Astrocyte of the spinal cord (primary cell): ENCODE measurements at places on chromosomes 1 and 21.

- DNase-seq: peak; percentile 96
Observed at GRCh38 chr1:111139956-111140679, at the start of the genes CEPT1 and DRAM2. TSS of gene CEPT1 (plus strand) at chr1:111140223. CDS start at chr1:111147715, 7,492 bp downstream. TSS of gene DRAM2 (minus strand) at chr1:111140093. CDS start at chr1:111131554, 8,539 bp downstream.

DNA sequence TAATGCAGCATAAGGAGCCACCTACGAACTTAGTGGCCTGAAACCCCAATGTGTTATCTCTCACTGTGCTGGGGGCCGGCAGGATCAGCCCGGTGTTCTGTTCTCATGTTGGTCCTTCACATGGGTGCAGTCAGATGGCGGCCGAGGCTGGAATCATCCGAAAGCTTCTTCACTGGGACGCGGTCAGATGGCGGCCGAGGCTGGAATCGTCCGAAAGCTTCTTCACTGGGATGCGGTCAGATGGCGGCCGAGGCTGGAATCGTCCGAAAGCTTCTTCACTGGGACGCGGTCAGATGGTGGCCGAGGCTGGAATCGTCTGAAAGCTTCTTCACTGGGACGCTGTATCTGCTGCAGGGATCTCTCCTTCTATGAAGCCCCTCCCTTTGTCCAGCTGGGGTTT lies 12.6 kb upstream of the PCBP3 start:
- no peak for DNase-seq

GRCh38 chr1:168623003-168623828 lies 46.8 kb downstream of the XCL1 start:
- DNase-seq: peak; percentile 86

GRCh38 chr1:151887028-151887427 lies 22.3 kb downstream of the THEM4 start:
- peak; percentile 65 for DNase-seq

GRCh38 chr21:46454634-46455390 lies 3.9 kb upstream of the DIP2A start:
- no peak for DNase-seq

DNA sequence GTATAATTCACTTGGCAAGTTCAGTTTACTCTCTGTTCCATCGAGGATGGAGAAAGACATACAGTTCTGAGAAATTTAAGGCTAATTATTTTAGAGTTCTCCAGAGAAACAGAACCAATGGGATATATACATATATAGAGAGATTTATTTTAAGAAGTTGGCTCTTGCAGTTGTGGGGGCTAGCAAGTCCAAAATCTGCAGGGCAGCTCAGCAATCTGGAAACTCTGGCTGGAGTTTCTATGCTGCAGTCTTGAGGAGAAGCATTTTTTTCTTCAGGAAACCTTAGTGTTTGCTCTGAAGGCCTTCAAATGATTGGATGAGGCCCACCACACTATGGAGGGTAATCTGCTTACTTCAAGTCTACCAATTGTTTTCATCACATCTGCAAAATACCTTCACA lies 34.6 kb downstream of the TRAF5 start:
- no peak for DNase-seq

- no peak for DNase-seq
Observed at GRCh38 chr21:43825936-43826622, 36.7 kb downstream of the RRP1 start.

DNA sequence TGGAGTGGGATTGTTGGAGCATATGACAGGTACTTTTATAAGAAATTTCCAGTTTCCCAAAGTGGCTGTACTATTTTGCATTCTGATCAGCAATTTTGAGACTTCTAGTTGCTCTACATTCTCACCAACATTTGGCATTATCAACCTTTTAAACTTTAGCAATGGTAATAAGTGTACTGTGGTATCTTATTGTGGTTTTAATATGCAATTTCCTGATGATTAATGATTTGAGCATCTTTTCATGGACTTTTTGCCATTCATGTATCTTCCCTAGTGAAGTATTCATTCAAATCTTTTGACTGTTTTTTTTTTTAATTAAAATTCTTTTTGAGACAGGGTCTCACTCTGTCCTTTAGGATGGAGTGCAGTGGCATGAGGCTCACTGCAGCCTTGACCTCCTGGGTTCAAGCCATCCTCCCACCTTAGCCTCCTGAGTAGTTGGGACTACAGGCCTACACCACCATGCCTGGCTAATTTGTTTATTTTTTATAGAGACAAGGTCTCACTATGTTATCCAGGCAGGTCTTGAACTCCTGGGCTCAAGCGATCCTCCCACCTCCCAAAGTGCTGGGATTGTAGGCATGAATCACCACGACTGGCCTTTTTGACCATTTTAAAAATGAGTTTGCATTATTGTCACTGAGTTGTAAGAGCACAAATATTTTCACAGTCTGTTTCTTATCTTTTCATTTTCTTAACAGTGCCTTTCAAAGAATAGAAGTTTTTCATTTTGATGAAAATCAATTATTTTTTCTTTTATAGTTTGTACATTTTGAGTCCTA lies 7.8 kb upstream of the SLC6A9 start:
- no peak for DNase-seq

DNA sequence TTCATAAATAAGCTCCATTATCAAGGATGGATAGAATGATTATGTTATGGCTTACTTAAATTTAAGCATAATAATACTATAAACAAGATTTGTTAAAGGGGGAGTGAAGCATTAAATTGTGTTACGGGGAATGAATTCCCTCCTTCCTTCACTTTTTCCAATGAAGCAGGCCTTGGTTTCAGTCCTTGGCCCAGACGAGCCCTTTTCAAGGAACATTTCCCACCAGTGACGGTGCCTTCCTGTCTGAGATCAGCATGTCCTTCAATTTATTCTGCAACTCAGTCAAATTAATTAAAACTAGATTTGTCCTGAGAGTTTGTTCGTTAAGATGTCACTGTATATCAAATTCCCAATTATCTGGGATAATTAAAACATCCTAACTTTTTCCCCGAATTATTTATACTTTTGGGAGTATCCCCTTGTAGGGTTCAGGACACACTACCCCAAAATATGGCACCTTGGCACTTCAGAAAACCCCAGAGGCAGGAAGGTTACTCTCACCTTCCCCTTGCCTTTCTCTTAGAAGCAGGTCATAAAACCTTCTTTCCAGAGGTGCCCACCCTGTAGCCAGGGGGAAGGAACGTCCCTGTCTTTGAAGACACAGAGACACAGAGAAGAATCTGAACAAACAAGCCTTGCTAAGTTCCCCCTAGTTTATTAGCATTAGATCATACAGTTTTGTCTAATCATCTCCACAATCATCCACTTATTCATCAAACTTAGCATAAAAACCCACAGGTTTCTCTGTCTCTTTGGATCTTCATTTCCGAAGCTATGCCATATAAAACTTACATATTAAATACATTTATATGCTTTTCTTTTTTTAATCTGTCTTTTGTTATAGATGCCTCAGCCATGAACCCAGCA lies 86.2 kb upstream of the ARHGAP29 start:
- no peak for DNase-seq

DNA sequence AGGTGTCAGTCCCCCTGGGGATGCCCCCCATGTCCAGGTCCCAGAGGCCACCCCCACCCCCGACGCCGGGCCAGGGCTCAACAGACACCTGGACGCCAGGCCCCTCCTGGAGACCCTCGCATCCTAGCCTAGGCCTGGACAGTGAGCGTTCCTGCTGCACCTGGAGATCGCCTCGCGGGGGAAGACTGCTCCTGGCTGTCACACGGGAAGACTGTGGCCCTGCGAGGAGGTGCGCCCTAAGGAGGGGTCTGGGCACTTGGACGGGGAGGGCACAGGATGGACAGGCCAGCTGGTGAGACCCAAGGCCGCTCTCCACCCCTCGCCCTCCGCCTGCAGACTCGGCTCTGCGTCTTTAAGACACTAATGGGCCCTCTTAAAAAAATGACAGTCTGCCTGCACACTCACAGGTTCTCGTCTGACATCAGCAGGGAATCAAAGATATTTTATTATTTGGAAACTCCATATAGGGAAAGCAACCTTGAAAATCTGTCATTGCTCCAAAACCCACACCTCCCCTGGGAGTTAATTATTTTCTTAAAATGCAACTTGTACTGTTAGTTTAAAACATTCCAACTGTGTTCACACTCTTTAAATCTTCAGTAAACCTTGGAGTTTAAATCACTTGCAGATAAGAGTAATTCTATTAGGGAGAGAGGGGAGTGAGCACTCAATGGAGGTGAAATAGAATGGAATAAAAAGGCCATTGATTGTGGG lies 45.6 kb upstream of the ACTRT2 start:
- DNase-seq: no peak

DNA sequence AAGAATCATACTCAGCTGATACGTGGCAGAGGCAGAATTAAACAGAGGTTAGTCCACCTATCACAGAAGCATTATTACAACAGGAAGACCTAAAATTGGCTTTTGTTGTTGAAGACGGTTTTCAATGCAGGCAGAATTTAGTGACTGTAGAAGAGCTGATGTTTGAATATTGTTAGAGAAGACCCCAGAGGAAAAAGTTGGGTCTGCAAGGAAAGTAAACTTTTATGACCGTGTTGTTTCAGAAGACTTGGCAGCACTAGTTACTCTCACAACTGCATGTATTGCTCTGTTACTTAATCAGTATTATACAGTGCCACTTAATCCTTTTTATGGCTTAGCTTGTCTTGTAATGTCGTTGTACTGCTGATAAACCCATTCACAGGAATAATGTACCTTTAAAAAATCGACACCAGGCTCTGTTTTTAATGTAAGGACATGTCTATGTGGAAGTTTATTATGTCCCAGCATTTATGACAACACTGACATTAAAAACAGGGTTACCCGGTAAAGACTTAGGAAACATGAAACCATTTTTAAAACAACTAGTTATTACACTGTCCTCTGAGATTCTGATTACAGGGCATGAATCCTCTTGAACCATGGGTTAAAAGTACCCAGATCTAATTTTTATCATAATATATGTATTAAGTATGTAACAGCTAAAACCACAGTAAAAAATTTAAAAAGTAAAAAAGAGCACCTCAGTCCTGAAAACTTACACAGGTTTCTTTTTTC lies 235.4 kb downstream of the TTLL7 start:
- no peak for DNase-seq

GRCh38 chr1:43454270-43455011 lies 710 bp upstream of the HYI start:
- DNase-seq: peak; percentile 85

- DNase-seq: no peak
Observed at GRCh38 chr1:204345438-204345841, 14.3 kb downstream of the PLEKHA6 start.

DNA sequence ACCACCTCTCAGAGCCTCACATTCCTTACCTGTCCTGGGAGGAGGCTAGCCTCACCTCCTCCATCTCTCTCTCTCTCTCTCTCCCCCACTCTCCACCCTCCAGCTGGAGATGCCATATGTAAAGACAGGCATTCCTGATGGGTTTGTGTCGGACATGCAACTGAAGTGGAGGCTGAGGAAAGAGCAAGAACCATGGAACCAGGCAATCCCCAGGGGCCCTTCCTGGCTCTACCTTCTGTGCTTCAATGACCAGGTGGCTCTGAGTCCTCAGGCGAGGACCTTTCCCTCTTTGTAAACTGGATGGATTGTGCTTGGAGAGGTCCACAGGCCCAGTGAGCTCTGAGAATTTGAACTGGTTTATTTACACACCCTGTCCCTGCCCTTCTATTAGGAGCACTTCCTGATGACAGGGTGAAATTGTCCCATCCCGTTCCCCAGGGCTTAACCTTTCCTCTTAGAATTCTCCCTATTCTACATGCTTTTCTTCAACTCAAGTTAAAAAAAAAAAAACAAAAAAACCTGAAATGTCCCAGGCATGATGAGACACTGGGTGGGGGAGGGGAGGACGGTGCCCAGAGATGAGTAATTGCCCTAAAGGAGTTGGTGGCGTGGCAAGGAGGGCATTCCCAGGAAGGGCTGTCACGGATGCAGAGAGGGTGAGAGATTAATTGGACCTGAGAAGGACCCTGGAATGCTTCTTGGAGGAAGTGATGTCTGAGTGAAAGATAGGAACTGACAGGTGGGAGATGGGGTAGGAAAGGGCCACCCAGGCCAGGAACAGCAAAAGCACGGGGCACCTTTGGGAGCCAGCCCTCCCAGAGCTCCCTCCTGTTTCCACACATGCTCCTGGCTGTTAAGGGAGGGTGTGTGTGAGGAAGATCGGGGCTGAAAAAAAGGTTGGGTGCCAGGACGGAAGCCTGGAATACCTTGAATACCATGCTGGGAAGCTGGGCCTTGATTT lies 50.2 kb upstream of the WASF2 start:
- DNase-seq: peak; percentile 34

GRCh38 chr1:95386371-95386770 lies 152.4 kb downstream of the RWDD3 start:
- no peak for DNase-seq

- DNase-seq: no peak
Observed at GRCh38 chr1:1282998-1283397, 2.8 kb downstream of the SCNN1D start.

- no peak for DNase-seq
Observed at GRCh38 chr21:41760411-41760810, 6.4 kb downstream of the RIPK4 start.

DNA sequence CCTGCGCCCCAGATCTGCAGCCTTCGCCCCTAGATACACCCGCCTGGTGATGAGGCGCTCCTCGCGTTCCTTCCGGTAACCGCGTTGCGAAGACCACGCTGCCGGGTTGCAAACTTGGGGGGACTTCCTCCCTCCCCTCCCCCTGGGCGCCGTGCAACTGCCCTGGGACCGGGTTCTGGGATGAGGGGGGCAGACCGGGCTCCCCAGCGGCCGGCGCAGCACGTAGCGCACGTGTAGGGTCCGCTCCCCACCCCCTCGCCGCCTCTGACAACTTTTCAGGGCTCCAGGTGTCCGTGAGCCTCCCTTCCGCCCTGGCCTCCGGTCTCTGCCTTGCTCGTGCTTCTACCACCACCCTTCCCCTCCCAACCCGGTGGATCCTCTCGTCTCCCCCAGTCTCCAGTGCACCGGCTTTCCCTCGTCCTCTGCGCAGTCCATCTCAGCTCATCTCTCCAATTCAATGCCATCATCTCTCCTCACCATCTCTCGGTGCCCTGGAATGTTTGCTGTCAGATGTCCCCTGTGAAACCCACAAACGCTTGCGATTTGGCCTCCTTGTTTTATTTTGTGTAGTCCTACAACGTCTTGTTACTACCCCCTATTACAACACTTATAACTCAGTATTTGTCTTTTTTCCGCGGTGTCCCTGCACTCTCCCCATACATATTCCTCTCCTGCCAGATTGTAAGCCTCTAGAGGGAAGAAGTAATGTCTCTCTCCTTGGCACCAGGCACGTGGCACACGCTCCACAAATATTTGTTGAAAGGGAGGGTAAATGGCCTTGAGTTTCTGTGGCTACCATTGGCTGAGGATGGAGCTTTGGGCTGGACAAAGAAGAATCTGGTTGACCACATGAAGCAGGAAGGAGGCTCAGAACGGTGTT lies 782 bp downstream of the PCAT6 start:
- DNase-seq: no peak
